ENCODE measurements at places on chromosomes 12 and 14.

- no peak for DNase-seq
Observed at GRCh38 chr14:105529319-105529568, 2.9 kb downstream of the TMEM121 start.

DNA sequence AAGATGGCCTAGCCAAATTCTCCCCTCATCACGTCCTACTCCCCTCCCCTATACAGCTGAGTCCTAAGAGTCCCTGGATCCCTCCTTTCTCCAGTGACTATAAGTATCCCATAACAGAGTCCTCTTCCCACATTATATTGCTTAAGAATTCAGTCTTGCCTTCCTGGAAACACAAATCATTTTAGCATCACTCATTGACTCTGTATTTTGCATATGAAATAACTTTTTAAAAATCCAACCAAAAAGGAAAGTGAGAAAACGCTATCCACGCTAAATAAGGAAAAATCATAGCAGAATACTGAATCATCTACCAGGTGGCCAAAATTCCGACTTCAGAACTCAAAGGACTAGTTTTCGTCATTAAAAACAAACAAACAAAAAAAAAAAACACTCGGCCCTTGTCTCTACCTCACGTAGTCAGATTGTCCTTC, 130.2 kb downstream of the GCH1 start:
- DNase-seq = no peak

- DNase-seq = no peak
Observed at GRCh38 chr12:91866566-91866965, 279.1 kb downstream of the BTG1 start.

DNA sequence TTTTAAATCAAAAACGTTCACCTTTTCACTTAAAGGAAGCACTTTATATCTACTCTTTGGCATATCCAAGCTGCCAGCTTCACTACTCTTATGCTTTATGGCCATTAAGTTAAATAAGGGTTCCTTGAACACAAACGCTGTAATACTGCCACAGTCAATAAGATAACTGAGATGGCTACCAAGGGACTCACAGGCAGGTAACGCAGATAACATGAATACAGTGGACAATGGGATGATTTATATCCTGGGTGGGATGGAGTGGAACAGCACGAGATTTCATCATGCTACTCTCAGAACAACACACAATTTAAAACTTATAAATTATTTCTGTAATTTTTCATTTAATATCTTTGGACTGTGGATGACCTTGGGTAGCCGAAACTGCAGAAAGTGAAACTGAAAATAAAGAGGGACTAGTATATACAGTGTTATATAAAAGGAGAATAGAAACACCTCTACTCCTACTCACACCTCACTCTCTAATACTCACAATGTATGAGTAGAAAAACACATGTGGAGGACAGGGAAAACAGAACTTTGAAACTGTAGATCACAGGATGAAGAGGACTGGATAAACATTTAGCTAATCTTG, 367.3 kb downstream of the C12orf50 start:
- no peak for DNase-seq

DNA sequence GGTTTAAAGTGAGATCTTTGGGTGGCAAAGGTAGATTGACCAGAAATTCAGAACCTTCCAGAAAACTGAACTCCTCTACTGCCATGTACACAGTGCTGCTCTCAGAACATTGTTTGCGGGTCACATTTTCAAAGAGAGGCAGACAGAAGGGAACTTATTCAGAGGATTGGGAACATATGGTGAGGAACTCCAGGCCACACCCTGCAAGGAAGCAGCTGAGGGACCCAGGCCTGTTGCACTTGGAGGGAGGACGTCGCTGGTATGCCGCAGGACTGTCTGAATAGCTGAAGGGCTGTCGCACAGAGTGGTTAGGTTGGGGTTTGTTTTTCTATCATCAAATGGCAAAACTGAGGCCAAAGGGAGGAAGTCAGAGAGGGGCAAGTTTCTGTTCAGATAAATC, 441.1 kb downstream of the DPF3 start:
- DNase-seq = no peak

GRCh38 chr12:53603196-53603595, 23.0 kb downstream of the ATF7 start:
- no peak for DNase-seq

- no peak for DNase-seq
Observed at GRCh38 chr12:69341328-69341727, 6.9 kb upstream of the LYZ start.

GRCh38 chr12:72246370-72246769, 25.8 kb upstream of the TRHDE start:
- DNase-seq = no peak

DNA sequence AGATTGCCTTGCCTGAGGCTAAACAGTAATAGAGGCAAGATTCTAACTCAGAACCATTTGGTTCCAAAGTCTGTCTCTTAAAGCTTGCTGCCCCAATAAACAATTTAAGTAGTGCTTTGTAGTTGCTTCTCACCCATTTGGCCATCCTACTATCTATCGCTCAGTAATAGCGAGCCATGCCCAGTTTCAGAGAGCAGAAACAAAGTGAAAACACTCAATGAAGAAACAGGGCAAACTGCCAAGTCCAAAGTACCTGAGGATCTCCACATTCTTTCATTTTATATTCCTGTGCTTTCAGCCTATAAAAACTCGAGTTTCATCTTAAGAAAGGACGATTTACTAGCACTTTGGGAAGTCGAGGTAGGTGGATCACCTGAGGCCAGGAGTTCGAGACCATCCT, 103.3 kb upstream of the BBS10 start:
- DNase-seq = no peak

DNA sequence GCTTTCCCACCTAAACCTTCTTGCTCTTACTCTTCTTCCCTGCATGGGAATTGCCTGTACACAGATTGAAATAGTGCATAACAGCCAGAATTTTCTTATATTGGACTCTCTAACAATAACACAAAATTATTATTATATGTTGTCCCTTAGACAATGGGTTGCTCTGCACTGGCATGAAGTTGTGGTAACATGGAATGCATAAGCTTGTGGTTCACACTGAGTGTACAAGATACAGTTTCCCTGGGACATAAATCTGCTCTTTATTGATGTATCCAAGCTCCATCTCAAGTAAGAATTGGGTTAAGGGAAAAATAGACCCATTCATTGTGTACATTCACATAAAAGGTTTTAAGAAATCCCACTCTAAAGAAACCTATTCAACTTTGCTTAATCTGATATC, 114.4 kb upstream of the NTF3 start:
- no peak for DNase-seq

- DNase-seq = no peak
Observed at GRCh38 chr14:101511199-101511598, 50.1 kb upstream of the DIO3 start.

- no peak for DNase-seq
Observed at GRCh38 chr12:92503029-92503931, 199.5 kb upstream of the PLEKHG7 start.

DNA sequence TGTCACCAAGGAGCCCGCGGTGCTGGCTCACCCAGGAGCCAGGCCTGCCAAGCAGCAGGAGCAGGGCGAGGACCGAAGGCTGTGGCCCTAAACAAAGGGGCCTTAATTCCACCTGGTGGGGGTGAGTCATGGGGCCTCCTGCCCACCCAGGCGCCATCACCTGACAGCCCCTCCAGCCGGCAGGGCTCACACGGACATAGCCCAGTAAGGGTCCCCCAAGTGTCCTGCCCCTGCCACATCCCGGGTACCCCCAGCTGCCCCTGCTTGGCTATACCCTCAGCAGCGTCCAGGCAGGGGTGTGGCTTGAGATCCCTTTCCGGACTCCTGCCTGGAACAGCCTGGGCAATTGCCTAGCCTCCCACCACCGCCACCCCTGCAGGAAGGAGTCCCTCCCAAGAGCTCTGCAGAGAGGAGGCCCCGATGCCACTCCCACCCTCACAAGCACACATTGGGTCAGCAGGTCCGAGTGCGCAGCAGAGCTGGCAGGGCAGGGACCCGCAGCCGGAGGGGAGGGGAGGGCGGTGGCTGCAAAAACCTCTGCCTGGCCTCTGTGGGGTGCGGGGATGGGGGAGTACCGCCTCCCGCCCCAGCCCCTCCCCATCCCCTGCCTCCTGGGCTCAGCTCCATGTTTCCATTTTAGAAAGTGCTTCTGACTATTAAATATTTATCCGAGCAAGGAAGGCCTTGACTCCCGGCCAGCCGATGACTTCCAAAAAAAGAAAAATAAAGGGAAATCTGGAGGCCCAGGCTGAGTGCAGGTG, 4.6 kb downstream of the AHNAK2 start:
- no peak for DNase-seq

DNA sequence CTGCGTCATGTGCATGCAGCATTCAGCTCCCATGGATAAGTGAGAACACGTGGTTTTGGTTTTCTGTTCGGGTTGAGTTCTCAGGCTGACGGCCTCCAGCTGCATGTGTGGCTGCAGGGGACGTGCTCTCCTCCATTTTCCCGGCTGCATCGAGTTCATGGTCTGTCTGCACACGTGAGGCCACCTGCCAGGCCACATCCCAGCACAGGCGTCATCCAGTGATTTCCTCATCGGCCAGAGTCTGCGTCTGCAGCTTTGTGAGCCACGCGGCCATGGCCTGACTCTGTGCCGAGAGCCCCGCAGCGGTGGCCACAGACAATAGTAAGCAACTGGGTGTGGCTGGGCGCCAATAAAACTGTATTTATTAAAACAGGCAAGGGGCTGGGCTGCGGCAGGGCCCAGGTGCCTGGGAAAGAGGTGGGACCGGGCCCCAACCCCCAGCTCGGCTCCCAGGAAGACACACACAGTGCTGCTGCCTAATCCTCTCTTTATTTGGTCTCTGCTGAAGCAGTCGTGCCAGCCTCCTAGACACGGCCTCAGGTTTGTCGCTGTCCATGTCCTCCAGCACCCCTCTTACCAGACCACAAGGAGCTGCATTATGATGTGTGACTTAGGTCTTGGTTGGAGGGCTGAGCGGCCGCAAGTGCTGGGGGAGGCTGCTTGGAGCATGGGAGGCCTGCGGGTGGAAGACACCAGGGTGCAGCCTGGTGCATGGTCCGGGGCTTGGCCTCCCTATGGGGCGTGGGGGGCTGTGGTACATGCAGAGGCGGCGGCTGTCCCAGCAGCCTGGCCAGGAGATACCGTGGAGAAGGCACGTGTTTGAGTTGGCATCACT, 52.0 kb downstream of the NOC4L start:
- no peak for DNase-seq

DNA sequence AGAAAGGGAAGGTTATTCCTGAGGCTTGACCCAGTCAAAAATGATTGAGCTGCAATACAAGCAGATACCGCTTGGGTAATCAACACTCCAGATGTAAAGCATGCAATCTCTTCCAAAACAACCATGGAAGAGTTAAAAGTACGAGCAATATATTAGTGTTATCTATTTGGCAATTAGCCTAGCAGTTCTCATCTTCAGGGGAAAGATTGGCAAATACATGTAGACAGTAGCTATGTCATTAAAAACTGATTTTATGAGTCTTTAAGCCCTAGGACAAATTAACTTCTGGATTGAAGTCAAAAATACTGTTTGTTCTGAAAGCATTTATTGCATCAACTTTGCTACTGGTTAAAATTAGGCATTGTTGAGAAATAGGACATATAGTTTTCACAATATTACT, 9.3 kb upstream of the GYS2 start:
- DNase-seq = no peak

- DNase-seq = peak; percentile 94
Observed at GRCh38 chr12:106357549-106358395, at the start of gene POLR3B. TSS of gene POLR3B (plus strand) at chr12:106357748. CDS start at chr12:106357880, 132 bp downstream.

GRCh38 chr12:8637244-8637643, 24.6 kb upstream of the AICDA start:
- no peak for DNase-seq

- no peak for DNase-seq
Observed at GRCh38 chr14:95123891-95124579, 33.3 kb downstream of the DICER1 start.

Data from effector memory CD4-positive, alpha-beta T cell (primary cell).